ENCODE measurements at places on chromosomes 3 and 15.

GRCh38 chr3:6250167-6250566 lies 610.7 kb upstream of the GRM7 start:
- no peak for DNase-seq

- no peak for DNase-seq
Measured at GRCh38 chr15:62909257-62909656, 133.3 kb upstream of the TPM1 start.

DNA sequence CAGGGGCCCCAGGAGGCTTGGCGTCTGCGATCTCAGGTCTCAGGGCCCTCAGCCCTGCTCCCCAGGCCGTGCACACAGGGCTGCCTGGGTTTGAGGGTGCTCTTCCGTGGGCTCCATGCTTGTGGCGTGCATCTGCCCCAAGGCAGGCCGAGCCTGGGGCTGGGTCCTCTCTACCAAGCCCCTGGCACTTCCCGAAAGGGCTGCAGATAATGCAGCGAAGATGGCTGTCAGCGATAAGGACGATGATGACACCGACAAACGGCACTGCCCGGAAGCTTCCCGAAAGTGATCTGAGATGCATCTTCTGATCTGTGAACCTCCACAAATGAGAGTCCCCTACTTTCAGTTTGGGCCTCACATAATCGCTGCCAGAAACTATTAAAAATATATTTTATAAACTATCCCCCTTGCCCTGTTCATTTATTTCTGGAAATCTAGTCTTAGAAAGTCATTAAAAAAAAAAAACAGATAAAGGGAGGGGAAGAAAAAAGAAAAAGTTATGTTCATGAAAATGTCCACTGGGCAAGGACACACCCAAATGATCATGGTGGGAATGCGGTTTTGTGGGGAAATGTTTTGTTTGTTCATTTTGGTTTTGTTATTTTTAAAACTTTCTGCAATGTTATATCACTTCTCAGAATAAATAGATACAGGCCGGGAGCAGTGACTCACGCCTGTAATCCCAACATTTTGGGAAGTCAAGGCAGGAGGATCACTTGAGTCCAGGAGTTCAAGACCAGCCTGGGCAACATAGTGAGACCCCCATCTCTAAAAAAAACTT lies 51.5 kb downstream of the RPN1 start:
- DNase-seq = no peak

GRCh38 chr3:42387802-42388651 lies 22.4 kb downstream of the LYZL4 start:
- DNase-seq = no peak

DNA sequence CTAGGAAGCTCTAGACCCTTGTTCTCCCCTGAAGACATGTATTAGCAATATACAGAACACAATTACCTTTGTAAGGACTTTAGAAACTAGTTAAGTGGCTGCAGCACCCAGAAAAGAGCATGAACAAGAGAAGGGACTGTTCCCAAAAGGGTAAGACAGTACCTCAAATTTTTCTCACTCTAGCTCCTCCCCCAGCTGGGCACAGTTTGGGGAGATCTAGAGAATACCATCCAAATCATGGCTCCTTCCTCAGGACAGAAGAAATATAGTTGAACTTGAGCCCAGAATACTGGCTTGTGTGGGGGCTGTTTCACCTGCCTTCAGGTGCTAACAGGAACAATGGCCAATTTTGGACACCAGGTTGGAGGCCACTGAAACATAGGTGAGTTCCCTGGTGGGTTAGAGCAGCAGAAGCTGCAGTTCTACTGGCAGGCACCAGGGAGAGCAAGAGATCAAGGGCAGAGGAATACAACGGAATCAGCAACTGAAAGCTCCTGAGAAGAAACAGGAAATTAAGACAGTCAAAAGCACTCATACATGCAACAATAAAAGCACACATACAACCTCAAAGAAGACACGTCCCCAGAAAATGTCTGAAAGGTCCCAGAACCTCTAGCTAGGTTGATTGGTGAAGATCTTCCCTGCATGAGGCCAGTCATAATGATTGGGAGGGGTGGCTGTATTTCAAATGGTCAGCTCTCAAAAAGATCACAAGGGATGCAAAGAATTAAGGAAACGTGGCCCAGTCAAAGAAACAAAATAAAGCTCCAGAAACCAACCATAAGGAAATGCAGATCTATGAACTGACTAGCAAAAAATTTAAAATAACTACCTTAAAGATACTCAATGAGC lies 104.9 kb upstream of the ASB14 start:
- DNase-seq = peak; percentile 49

DNA sequence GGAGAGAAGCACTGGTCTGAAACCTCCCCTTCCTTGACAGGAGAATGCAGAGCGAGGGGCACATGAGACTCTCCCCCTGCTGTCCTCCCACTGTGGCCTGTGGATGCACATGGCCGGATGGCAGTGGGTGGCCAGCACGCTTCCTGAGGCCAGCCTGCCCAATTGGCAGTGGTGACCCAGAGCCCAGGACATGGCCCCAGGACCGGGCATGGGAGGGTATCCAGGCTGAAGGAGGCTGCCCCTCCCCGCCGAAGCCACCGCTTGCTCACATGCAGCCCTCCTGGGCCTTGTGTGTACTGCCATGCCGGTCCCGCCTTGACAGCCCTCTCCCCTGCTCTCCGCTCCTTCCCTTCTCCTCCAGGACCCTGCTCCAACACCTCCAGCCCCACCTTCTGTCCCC lies 100.9 kb downstream of the MEGF11 start:
- DNase-seq = no peak

GRCh38 chr15:89087161-89087829 lies 961 bp upstream of the ABHD2 start:
- DNase-seq = no peak

DNA sequence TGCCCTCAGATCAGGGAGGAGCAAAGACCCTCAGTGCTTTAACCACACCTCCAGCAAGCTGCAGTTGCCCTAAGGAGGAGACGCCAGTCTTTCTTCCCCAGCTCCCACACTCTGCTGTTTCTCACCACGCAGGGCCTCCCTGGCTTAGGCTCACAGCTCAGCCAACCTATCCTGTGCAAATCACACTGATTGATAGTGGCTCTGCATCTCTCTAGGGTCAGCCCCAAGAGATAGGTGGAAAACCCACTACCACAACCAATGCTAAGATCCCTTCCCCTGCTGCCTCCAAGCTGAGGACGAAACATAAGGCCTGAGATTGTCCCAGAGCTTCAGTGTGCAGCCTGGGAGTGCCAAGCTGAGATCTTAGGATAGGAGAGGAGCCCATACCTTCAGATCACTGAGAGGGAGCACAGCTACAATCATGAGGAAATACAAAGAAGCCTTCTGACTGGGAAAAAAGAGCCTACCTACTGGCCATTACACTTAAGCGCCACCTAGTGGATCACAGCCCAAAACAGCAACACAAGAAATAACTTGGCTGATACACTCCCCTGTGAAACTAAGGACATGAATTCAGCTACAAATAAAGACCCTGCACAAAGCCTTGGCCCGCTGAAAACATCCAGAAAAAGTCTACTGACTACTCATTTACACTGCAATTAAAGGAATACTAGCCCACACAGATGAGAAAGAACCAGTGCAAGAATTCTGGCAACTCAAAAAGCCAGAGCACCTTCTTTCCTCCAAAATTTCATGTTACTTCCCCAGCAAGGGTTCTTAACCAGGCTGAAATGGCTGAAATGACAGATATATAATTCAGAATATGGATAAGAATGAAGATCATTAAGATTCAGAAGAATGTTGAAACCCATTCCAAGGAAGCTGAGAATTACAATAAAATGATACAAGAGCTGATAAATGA lies 271.5 kb upstream of the DCBLD2 start:
- peak; percentile 84 for DNase-seq

- DNase-seq = no peak
Measured at GRCh38 chr3:141425523-141426233, 57.4 kb downstream of the ZBTB38 start.

DNA sequence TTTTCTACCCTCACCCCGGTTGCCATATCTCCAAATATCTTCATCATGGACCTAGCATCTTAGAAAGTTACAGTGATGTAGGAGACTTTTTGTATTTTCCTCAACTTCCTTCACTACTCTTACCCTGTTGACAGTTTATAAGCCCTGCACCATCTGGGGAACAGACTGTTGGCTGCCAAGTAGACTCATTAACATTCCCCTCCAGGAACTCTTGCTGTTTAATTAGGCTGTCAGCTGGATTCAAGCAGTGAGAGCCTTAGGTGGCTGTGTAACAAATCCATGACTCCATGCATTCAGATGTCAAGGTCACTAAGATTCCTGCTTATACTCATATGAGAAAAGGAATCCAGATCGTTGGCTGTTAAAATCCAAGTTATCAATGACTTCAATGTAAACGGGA lies 198.3 kb downstream of the NAALADL2 start:
- DNase-seq = no peak

DNA sequence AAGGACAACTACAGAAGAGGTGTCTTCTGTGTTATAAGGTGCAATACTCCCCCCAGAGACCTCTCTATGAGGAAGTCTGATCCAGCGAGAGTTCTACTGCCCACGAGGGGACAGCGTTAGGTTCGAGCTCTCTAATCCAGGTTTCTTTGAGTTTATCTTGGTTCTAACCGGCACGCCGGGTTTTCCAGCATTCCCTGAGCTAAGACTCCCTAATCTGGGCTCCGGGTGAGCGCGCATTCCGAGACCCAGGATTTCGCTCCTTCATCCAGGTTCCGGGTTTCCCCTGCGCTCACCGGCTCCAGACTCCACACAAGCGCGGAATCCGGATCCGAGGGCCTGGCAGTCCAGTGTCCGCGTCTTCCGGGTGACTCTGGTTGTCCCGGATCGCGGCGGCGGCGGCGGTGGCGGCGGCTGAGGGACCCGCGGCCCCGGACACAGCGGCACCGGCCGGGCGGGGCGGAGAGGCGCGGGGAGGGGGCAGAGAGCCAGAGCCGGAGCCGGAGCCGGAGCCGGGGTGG lies at the start of gene ZNF609:
ZNF609 (plus strand) TSS at position 373 of the 518 bp plus-strand sequence. CDS start 38,842 bp downstream, outside the sequence.
- DNase-seq = peak; percentile 94

GRCh38 chr3:141724186-141724585 lies 13.9 kb upstream of the RNF7 start:
- DNase-seq = no peak

- DNase-seq = no peak
Measured at GRCh38 chr15:51307811-51308210, 30.6 kb downstream of the CYP19A1 start.

- peak; percentile 33 for DNase-seq
Measured at GRCh38 chr15:66865622-66866611, 163.9 kb downstream of the SMAD6 start.

- no peak for DNase-seq
Measured at GRCh38 chr3:47273564-47273963, 9.0 kb downstream of the KIF9 start.

DNA sequence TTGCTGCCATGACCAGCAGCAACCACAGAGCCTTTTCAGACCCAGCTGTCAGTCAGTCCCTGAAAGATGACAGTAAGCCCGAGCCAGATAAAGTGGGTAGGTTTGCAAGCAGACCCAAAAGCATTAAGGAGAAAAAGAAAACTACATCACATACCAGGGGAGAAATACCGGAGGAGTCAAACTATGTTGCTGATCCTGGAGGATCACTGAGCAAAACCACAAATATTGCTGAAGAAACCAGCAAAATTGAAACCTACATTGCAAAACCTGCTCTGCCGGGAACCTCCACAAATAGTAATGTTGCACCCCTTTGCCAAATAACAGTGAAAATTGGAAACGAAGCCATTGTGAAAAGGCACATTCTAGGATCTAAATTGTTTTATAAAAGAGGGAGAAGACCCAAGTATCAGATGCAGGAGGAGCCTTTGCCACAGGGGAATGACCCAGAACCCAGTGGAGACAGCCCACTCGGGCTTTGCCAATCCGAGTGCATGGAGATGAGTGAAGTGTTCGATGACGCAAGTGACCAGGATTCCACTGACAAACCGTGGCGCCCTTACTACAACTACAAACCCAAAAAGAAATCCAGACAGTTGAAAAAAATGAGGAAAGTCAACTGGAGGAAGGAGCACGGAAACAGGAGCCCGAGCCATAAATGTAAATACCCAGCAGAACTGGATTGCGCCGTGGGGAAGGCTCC lies 42.1 kb upstream of the RASA2 start:
- no peak for DNase-seq

DNA sequence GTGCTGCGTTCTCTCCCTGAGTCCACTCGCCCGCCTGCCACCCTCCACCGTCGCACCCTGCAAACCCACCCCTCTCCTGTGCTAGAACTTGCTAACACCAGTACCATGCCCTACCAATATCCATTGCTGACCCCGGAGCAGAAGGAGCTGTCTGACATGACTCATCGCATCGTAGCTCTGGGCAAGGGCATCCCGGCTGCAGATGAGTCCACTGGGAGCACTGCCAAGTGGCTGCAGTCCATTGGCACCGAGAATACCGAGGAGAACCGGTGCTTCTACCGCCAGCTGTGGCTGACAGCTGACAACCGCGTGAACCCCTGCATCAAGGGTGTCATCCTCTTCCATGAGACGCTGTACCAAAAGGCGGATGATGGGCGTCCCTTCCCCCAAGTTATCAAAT lies 4.9 kb upstream of the ALAS1 start:
- peak; percentile 97 for DNase-seq

DNA sequence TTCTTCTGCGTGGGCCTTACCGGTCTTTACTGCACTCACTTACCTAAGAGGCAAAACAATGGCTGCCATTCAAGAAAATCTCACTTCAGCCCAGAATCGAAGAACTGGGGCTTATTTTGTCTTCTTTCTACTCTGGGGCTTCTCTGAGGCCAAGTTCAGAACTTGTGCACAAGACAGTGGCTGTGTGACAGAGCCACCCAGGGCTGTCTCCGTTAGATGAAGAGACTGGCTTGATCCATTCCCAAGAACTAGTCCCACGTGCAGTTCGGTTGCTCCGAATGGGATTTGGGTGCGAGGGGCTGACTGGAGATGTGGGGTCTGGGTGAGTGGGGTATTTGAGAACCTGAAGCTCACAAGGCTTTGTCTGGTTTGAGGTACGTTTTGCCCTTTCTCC lies 795 bp upstream of the TCF12 start:
- no peak for DNase-seq

DNA sequence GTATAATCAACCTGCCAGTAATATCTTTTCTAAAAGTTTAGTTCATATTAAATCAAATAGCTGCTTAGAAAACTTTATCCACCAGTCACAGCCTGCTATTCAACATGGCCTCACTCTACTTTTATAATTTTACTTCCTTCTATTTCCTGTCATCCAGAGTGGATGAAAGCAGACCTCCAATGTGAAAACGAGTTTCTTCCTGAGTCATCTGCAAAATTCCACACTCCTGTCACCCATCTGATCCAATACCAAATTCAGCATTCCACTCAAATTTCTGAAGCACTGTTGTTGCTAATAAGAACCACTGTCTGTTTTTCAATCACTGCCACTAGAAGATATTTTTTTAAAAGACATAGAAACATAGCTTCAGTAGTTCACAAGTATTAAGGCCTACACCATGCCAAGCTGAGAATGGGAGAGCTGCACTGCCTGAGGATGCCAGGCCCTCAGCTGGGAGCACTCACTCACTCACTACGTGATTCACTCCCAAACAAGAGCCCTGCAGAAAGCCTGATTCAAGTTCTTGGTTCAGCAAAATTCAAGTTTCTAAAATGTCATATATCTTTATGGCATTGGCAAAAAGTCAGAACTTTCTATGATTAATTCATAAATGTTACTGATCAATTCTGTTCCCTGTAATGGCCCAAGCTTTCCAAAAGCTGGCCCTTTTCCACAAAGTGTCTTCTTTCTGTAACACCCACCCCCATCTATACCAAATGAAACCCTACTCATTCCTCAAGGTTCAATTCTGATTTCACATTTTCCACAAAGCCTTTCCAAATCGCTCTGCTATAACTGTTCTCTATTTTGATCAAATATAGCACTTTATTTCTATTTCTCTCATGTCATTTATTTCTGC lies 82.9 kb downstream of the FSIP1 start:
- no peak for DNase-seq

GRCh38 chr15:38005953-38006808 lies 71.7 kb downstream of the TMCO5A start:
- peak; percentile 23 for DNase-seq
